ENCODE measurements at places on chromosomes 3 and 15.

- DNase-seq = no peak
Observed at GRCh38 chr3:155232605-155233004, 60.9 kb downstream of the STRIT1 start.

- no peak for DNase-seq
Observed at GRCh38 chr3:32901005-32901932, 50.2 kb upstream of the CCR4 start.

- no peak for DNase-seq
Observed at GRCh38 chr3:185983495-185984141, 45.8 kb upstream of the TRA2B start.

DNA sequence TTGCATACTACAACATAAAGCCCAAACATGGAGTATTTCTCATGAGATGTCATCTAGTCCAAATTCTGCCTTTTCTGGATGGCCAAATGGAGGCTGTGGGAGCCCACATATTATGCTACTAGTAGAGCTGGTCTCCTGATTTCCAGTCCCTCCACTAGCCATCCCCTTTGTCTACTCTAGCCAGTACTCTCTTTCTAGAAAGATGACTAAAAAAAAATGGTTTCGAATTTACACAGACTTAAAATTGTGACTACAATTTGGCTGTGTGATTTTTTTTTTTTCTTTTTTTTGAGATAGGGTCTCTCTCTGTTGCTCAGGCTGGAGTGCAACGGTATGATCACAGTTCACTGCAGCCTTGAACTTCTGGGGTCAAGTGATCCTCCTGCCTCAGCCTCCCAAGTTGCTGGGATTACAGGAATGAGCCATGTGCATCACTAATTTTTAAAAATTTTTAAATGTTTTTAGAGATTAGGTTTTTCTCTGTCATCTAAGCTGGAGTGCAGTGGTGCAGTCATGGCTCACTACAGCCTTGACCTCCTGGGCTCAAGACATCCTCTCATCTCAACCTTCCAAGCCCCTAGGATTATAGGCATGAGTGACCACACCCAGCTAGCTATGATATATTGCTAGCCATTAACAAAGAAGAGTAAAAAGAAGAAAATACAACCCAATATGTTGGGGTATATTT, 273.9 kb downstream of the ADAMTSL3 start:
- no peak for DNase-seq

DNA sequence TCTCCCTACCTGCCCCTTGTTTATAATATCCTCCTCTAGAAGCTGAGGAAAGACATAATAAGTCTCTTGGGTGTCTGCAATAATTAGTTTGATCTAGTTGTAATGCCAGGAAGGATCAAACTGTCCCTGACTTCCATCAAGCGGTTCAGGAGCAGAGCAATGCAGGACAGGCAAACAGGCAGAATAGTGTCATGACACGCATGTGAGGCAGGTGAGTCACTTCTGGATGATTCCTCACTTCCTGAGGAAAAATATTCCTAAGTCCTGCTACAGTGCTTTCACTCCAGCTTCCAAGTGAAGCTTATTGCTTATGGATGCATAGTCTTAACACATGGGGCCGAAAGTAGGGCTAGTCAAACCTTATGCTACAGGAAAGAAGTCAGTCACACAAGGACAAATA, 85.8 kb downstream of the GREM1 start:
- DNase-seq = no peak

GRCh38 chr3:125433091-125433534, 58.0 kb upstream of the ZNF148 start:
- no peak for DNase-seq

GRCh38 chr3:16066975-16067374, 107.5 kb upstream of the GALNT15 start:
- DNase-seq = no peak

DNA sequence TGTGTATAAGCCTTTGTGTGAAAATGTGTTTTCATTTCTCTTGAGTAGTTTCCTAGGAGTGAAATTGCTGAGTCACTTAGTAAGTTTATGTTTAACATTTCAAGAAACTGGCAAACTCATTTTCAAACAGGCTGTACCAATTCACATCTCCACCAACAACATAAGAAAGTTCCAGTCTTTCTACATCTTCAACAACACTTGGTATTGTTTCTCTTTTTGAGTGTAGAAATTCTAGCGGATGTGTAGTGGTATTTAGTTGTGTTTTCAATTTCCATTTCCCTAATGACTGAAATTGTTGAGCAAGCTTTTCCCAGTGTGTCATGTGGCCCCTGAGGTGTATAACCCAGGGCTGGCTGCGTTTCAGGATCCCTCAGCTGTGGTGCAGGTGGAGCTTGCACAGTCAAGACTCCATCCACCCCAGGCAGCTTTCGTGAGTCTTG, 258.5 kb downstream of the PDCD6IP start:
- no peak for DNase-seq

DNA sequence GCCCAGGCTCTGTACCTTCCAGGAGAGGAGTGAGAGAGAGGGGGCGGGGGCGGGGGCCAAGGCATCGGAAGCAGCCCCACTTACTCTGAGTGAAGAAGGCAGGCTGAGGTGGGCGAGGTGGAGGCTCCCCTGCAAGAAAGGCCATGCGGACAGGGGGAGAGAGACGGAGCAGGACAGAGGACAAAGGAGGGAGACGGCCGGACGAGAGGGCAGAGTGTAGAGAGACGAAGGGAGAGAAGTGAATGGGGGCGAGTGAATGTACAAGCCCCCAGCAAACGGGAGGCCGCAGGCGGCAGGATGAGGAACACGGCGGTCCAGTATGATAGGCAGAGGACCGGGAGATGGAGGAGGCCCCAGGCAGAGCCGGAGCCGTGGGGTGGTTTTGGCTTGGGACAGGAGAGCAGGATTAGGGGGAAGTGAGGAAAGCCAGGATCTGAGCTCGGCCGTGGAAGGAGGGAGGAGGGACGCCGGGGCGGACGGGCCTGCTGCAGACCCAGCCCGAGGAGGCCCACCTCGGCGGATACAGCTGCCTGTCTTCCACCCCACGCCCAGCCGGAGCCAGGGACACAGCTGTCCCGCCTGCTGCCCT, 38.8 kb downstream of the TNK2 start:
- no peak for DNase-seq

DNA sequence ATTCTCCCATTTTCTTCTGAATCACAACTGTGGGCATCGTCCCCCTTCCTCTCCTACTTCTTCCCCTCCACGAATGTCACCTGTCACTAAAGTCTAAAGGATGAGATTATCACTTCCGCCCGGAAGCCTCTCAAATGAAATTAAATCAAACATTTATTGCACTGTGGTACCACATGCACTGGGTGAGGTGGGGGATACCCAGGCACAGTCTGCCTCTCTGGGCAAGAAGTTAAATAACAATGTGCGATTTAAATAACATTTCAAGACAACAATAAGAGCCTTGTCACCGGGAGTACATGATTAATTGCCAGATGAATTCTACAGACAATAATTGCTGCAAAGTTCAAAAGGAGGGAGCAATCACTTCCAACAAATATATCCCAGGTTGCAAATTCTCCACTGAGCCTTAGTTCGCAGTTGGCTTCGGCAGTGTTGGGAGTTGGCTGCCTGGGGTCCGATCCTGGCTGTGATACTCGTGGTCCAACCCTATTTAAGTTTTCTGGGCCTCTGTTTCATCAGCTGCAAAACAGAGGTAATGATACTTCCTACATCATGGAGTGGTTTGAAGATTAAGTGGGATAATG, 77.7 kb downstream of the FOXP1 start:
- no peak for DNase-seq

GRCh38 chr3:147428326-147428725, 19.2 kb downstream of the ZIC1 start:
- DNase-seq = no peak

DNA sequence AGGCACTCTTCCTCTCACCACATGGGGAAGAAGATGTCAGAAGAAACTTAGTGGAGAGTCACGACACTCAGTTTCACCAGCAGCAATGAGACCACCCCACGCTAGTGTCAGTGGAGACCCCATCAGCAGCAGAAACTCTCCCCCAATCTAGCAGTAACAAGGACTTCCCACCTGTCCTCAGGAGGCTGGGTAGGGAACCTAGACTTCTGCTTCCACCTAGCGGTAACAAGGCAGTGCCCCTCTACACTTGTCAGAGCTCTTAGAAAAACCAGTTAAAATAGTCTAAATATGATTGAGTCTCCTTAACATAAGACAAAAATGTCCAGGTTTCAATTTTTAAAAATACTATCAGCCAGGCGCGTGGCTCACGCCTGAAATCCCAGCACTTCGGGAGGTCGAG, 57.3 kb downstream of the TRAT1 start:
- DNase-seq = no peak

- no peak for DNase-seq
Observed at GRCh38 chr15:23869396-23869795, 182.3 kb upstream of the NDN start.

- no peak for DNase-seq
Observed at GRCh38 chr15:38163658-38164057, 89.0 kb upstream of the SPRED1 start.

- no peak for DNase-seq
Observed at GRCh38 chr3:39149059-39149455, 4.3 kb downstream of the CSRNP1 start.

- DNase-seq = no peak
Observed at GRCh38 chr3:142028243-142028777, 121.0 kb downstream of the TFDP2 start.

DNA sequence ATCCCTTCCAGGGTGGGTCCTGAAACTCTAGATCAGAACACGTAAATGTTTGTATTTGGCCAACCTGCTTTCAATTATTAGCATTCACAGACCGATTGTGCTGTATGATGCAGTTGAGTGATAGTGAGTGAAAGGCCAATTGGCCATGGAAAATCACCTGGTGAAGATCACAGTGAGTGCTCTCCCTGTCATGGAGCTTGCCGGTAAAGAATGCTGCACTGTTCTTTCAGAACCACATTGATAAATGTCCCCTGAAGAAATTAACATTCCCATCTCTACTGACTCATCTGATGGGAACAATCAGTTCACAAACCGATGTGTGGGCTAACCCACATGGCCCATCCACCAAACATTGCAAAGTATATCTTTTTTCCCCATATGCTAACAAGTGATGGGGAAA, 324.8 kb upstream of the TBL1XR1 start:
- DNase-seq = no peak

DNA sequence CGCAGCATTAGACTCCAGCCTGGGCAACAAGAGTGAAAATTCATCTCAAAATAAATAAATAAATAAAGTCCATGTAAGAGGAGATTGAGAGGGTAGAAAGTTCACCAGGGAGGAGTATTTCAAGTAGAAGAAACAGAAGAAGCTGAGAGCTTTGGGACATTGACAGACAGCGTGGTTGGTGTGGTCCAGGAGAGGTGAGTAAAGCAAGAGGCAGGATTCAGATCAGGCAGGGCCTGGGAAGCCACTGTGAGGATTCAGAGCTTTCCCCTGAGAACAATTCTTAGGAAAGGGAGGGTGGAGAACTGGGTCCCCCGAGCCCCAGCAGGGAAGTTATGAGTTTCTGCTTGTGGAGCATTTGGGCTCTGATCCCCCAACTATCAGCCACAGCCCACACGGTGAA, 54.2 kb upstream of the AMOTL2 start:
- no peak for DNase-seq

GRCh38 chr3:25527801-25528200, 99.7 kb downstream of the RARB start:
- DNase-seq = no peak

DNA sequence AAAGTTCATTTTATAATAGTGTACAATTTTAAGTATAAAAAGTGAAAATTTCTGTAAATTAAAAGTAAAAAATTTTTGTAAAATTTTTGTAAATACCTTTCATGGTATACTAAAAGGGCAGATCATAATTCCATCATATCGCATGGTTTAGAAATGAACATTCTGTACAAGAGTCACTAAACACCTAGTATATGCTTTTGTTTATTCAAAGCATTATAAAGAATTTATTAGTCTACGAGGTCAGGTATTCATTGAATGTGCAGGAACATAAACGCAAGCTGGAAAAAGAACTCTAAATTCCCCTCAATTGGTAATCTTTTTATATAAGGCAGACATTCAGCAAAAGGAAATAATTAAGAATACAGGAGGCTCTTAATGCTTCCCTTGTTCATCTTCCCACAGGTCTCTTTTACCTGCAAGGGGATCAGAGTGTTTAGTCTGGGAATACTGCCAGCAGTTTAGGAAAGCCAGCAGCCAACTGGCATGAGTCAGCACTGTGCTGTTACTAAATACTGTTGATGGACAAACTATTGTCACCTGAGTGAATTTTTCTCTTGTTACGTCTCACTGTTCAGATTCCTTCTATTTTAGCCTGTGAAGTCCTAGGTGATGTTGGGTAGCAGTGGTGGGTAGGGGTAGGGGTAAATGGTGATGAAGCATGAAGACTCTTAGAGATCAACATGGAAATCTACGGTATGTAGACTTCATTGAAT, 70.1 kb downstream of the UQCC5 start:
- no peak for DNase-seq

GRCh38 chr3:57158813-57159738, 6.1 kb downstream of the IL17RD start:
- DNase-seq = no peak

GRCh38 chr15:99371180-99372103, 120.2 kb downstream of the LRRC28 start:
- DNase-seq = no peak

GRCh38 chr3:17619968-17620367, 122.5 kb downstream of the TBC1D5 start:
- no peak for DNase-seq

All from stimulated activated CD8-positive, alpha-beta memory T cell treated with anti-CD3 and anti-CD28 coated beads, Interleukin-15, amount 100 ng/mL, for 24 hours (primary cell).